ENCODE measurements at places on chromosomes 2 and 18.

GRCh38 chr2:191618786-191619185 is 59.1 kb upstream of the NABP1 start:
- no peak for DNase-seq

DNA sequence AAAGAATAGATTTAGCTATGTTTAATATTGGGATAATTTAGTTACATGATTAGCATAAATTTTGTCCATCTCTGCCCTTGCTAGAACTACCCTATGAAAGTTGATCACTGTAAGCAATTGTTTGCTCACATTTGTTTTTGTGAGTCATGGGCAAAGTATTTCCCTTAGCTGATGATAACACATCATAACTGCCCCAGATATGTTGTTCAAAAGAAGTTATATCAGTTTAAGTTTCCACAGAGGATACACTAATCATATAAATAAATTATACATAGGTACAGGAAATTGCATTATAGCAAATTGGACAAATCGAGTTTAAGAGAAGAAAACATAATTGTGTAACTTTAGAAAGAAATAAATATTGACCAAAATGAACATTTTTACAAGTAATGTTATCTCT is 223.2 kb upstream of the PIK3C3 start:
- DNase-seq: no peak

GRCh38 chr2:30443081-30443480 is 4.0 kb upstream of the LCLAT1 start:
- no peak for DNase-seq

- DNase-seq: no peak
These were observed 57.0 kb downstream of the CD28 start for GRCh38 chr2:203763241-203763937.

DNA sequence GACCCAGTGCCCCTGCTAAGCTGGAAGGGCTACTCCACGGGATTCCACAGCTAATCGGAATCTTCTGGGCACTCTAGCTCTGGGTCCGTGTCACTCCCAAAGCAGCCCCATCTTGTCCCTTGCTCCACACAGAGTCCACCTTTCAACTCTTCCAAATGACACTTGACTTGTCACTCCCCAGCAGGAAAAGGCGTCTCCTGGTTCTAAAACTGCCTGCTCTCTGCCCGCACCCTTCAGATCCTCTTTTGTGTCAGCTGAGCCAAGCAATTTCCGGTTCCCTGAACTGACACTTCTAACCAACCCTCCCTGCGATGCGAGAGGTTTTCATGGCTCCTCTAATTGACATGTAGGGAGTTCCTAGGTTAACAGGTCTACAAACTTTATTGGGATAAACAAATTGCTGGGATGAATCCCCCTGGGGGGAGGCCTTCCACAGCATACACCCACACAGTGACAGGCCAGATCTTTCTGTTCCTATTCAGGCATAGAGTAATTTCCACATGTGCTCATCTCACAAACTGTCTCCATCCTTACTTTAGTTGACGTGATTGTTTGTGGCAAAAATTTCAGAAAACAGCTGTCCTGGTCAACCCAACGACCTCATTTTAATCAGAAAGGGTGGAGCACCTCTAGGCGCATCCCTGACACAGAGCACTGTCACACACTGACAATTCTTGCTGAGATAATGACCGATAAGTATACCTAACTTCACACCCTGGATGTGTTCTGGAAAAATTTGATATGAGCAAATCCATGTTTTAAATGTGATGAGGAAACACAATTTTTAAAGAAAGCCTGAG is 104.9 kb downstream of the RBMS1 start:
- no peak for DNase-seq

DNA sequence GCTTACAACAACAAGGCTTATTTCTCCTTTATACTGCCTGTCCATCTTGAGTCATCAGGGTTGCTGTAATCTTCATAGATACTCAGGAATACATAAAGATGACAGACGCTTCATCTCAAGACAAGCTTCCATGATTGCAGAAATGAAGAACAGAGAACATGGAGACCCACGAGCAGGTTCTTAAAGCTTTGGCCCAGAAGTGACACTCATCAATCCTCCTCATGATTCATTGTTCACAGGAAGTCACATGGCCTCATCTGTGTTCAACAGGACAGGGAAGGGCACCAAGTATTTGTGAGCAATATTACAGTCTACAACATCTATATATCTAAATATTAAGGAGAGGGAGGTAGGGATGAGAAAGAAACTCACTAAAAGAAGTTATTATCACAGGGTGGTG is 36.5 kb upstream of the PGAP1 start:
- DNase-seq: no peak
